Activated naive CD4-positive, alpha-beta T cell treated with anti-CD3 and anti-CD28 coated beads, Interleukin-2, amount 50 U/mL, for 72 hours (primary cell): ENCODE measurements at places on chromosomes 2 and 18.

DNA sequence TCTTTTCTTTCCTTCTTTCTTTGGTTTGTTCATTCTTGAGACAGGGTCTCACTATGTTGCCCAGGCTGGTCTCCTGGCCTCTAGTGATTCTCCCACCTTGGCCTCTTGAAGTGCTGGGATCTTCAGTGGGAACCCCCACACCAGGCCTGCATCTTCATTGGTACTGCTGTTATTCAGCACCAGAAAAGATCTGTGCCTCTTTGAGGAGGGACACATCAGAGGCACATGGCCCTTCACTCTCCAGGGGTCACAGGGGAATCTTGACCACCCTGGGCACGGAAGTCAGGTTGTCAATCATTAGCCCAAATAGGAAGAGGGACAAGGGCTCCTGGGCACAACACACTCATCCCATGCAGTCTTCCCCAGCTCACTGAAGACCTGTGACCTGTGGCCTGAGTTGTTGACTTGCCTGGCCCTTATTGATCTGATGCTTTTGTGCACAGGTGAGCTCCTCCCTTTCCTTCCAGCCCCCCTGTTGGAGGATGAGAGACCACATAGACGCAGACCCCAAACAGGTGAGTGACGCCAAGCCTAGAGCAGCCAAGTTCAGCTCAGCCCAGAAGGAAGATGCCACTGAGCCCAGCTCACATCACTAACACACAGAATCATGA lies 33.0 kb upstream of the ODC1 start:
- no peak for DNase-seq

- DNase-seq = no peak
Observed at GRCh38 chr2:108637304-108637669, 82.0 kb upstream of the RANBP2 start.

DNA sequence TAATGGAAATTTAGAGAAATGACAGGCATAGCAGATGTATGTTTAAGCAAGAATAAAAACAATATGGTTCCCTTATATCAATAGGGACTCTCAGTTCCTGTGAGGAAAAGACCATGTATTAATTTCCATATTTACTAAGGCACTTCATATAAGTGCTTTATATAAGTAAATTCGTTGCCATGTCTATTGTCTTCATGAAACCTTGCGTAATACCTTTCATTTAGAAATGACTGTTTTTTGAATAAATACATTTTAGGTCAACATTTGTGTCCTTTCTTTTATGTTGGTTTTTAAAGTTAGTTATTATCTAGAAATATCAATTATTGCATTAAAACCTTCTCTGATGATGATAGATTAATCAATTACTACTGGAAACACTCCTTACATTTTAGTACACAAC lies 83.3 kb downstream of the KCNS3 start:
- DNase-seq = no peak

GRCh38 chr18:12645254-12645653 lies 12.7 kb downstream of the SPIRE1 start:
- no peak for DNase-seq

GRCh38 chr18:13441736-13442135 lies 223.2 kb downstream of the LDLRAD4 start:
- DNase-seq = no peak

GRCh38 chr2:235508371-235509160 lies 14.7 kb downstream of the AGAP1 start:
- no peak for DNase-seq

DNA sequence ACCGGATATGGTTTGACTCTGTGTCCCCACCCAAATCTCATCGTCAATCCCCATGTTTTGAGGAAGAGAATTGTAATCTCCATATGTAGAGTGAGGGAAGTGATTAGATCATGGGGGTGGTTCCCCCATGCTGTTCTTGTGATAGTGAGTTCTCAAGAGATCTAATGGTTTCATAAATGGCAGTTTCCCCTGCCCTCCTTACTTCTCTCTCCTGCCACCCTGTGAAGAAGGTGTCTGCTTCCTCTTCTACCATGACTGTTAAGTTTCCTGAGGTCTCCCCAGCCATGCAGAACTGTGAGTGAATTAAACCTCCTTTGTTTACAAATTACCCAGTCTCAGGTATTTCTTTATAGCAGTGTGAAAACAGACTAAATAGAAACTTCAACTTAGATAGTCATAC lies 69.5 kb downstream of the SESTD1 start:
- no peak for DNase-seq

DNA sequence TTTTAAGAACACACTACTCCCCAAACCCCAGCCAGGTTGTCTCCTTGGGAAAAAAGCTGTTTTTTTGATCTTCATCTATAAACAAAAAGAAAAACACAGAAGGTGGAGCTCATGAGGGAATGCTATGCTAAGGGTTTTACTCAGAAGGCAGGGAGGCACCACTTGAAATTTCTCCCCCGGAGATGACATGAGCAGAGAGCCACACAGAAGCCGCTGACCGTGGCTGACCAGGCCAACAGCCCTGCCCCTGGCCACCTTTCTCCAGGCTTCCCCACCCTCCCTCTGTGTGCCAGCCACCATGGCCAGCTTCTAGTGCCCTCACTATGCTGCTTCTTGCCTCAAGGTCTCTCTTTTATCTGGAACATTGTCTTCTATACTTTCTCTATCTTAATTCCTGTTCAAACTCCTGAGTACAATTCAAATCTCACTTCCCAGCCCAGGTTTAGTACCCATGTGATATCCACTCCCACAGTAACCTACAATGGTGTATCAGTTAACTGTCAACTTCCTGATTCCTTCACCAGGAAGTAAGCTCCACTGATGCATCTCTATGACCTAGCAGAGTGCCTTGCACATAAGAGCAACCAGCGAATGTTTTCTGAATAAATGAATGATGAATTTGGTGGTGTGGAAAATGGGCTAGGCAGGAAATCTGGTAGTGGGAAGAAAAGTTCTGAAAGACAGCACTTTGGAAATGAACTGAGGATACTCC lies 15.3 kb downstream of the LAPTM4A start:
- no peak for DNase-seq

DNA sequence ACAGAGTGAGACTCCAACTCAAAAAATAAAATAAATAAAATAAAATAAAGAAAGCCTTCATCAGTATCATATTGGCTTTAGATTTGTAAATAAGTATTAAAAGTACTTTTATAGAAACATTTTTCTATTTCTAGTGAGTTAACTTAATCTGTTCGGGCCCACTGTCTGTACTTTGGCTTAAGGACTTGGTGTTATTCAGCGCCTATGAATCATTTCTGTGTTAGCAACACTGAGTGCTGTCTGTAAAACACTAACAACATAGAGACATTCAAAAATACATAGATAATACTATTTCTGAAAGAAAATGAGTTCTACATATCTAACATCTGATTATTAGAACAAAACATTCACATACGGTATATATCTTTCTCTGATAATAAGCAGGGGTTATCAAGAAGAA lies 221.5 kb upstream of the CDH19 start:
- DNase-seq = no peak

GRCh38 chr2:14189929-14190328 lies 442.6 kb upstream of the LRATD1 start:
- no peak for DNase-seq

DNA sequence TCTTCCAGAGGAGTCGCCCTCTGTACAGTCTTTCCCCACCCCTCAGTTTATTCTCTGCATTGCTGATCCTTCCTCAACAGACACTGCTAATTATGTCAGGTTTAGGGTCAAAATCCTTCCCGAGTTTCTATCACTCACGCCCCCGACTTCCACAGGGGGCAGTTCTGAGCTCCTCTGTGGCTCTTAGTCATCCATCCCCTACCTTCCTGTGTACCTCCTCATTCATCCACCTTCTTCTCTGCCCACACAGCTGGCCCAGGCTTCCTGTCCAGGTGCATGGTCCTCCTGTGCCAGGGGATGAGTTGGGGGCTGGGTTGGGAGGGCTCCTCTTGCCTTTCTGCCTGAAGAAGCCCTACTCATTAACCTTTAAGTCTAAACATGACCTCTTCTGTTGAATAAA lies 202.9 kb downstream of the ARL4C start:
- peak; percentile 35 for DNase-seq

GRCh38 chr2:120261387-120262006 lies 8.8 kb downstream of the RALB start:
- peak; percentile 22 for DNase-seq

GRCh38 chr2:240160291-240161086 lies 20.0 kb upstream of the OTOS start:
- DNase-seq = no peak

- no peak for DNase-seq
Observed at GRCh38 chr2:142980246-142981068, 103.0 kb downstream of the KYNU start.

- DNase-seq = no peak
Observed at GRCh38 chr18:57429167-57430078, 5.8 kb upstream of the ONECUT2 start.

GRCh38 chr2:190786404-190787166 lies 94.0 kb upstream of the GLS start:
- DNase-seq = no peak

DNA sequence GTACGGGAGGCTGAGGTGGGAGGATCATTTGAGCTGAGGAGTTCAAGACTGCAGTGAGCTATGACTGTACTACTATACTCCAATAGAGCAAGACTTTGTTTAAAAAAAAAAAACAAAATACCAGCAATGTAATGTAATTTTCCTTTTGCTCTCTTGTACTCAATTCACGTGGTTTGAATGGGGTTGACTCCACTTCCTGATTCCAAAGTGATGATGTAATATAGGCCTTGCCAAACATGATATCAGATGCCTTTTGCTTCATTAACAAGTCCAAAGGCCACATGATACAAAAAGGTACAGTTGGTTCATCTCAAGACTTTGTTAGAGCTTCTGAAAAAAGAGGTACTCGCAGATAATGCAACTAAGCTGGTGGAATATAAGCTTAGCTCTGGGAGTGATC lies 321.8 kb downstream of the ZEB2 start:
- DNase-seq = no peak

- DNase-seq = no peak
Observed at GRCh38 chr18:48826271-48826670, 124.5 kb downstream of the SMAD7 start.

DNA sequence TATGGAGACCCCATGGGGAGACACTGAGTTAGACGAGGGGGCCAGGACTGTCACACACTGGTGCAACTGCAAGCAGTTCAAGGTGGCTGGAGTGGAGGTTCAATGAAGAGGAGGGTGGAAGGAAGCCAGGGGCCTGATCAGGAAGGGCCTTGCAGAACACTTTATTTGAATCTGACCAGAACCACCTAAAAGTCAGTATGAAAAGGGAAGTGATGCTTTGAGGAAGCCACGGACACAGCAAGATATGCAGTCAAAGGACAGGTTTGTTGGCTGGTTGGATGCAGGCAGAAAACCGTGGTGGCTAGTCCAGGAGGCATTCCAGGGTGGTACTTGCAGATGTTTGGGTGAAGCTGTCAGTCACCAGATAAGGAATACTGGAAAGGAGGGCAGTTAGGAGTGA lies 3.5 kb upstream of the FAM124B start:
- DNase-seq = no peak

DNA sequence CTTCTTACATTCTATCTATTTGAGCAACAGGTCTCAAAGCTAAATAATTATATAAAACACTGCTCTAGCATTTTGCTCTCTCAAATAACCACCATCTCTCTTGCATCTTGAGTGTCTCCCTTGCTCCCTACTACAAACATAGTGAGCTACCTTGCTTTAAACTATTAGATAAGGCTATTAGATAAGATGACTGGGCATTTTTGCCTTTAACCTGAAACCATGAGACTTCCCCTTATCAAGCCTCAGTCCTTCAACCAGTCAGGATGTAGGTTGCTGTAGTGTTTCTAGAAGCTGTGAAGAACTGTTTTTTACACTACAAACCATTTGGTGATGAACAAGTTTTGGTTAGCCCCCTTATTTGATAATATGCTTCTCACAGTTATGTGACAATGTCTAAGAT lies 115.4 kb upstream of the MAP2 start:
- DNase-seq = no peak

DNA sequence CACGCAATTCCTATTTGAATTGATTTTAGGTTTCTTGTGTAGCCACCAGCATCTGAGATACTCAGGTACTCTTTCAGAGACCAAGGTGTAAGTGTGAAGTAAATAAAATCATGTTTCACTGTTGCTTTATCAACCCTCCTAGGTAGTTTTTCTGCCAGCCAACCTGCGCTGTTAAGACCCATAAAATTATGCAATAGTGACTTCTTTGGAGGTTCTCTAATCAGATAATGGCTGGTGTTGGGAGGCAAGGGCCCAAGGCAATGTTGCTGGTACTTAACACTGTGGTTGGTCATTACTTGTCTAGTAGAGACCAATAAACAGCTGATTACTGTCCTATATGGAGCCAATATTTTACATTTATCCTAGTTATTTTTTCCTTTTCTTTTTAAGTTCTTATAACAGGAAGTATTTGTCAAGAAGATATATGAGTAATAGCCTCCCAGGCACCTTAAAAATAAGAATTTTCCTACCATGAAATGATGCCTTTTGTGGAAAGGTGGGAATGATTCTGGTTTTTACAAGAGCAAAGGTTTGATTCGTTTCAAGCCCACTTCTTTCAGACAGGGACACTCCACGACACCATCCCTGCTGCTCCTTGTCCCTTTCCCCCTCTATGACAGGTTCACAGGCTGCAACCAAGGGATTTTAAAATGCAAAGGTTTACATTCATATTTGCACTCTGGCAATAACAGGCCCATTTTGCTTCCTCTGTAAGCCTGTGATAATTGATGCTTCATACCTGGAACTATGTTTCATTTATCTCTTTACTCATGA lies 259.3 kb downstream of the MEIS1 start:
- no peak for DNase-seq

DNA sequence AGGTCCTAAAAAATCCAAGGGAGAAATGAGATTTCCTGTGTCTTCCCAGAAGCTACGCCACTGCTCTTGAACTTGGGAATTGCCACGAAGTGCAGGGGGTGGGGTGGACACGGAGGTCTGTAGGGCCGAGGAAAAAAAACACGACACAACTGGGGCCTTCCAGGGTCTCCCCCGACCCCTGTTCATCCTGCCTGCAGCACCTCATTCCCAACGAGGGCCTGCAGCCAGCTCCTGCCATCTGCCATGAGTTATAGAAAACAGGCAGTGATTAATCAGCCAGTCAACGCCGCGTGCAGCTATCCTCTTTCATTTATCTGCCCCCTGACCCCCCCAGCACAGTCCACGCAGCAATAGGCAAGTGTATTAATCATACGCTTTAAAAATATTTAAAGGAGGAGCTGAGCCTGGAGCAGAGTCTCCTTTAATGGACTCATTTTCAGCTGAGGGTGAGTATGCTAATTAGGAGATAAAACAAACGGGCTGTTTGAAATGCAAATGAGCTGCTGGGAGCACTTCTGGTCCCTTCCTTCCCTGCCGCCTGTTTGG lies 209.9 kb downstream of the TFCP2L1 start:
- no peak for DNase-seq

- DNase-seq = no peak
Observed at GRCh38 chr2:237025090-237025865, 60.4 kb upstream of the COPS8 start.

- no peak for DNase-seq
Observed at GRCh38 chr2:217436386-217436785, 566.4 kb downstream of the TNS1 start.
